ENCODE measurements at places on chromosomes 1 and 21. TPM values are rescaled to one million over a fixed set of nuclear protein-coding genes. Genes with fewer than 3 reads are reported as not detected.

- DNase-seq = no peak
Measured at GRCh38 chr1:2538872-2539271, 8.8 kb upstream of the HES5 start.

DNA sequence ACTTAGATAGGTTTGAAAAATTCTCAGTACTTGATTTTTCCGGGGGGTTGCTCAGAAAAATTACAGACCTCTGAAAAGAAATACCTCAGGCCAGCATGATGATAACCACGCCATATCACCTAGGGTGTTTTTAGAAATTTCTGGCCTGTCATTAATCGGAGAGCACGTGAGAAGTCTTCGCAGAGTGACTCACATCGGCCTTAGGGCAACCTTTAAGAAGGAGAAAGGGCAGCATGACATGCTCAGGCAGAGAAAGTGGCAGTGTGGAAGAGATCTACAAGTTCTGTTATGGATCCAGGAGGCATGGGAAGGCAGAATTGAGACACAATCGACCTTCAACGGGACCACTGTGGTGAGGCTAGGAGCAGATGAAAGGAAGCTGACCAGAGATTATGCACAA is 506.3 kb downstream of the LMO4 start:
- DNase-seq = no peak

DNA sequence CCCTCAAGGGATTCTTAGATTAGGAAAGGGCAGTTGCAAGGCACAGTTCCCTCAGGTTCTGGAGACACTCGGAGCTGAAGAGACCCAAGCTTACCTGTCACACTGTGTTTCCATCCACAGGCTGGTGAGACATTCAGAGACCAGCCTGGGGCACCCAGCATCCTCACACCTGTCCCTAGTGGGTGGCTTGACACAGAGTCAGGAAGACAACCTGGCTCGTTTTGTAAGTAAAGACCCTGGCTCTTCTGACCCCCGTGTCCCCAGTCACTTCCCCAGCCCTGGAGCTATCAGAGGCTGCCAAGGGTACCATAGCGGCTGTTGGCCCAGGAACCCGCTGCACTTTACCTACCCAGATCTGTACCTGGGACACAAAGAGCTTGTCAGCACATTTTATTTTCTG is 409.8 kb downstream of the MATN1 start:
- DNase-seq = peak; percentile 45

GRCh38 chr1:242784084-242784483 is 259.6 kb upstream of the PLD5 start:
- no peak for DNase-seq

DNA sequence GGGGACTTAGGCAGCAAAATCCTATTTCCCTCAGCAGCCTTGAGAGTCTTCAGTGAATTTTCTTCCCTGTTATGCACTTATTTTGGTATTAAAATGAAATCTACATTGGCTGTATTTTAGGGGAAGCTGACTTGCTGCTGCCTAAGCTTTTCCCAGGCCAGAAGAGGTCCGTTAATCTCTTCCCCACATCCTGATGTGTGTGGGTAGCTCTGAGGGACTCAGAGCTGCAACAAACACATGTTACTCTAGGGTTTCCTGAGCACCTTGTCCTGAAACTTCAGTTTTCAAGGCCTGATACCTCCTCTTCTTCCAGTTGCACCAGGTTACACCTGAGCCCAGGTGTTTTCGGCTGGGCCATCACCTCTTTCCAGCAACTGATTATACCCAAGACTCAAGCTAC is 51.5 kb downstream of the SYT6 start:
- no peak for DNase-seq

GRCh38 chr21:40227096-40227495 is 359.9 kb downstream of the PCP4 start:
- DNase-seq = no peak

GRCh38 chr1:200896531-200897196 is 2.0 kb downstream of the INAVA start:
- DNase-seq = peak; percentile 33

DNA sequence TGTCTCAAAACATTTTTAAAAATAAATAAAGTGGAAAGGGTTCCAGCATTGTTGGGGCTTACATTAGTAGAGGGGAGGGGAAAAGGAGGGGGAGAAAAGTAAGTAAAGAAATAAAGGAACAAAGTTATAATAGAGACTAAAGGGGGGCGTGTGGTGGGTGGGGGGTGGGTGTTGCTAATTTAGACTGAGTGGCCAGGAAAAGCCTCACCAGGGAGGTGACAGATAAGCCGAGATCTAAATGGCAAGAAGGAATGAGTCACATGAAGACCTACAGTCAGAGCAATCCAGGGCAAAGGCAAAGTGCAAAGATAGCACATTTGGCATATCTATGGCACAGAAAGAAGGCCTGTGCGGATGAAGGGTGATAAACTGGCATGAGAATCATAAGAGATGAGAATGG is 7.5 kb downstream of the MPL start:
- no peak for DNase-seq

GRCh38 chr1:29554208-29554778 is 318.0 kb downstream of the PTPRU start:
- peak; percentile 10 for DNase-seq

- no peak for DNase-seq
Measured at GRCh38 chr1:119742202-119742601, 26.5 kb downstream of the HMGCS2 start.

GRCh38 chr1:33170351-33171274 is 11.2 kb downstream of the TRIM62 start:
- no peak for DNase-seq

DNA sequence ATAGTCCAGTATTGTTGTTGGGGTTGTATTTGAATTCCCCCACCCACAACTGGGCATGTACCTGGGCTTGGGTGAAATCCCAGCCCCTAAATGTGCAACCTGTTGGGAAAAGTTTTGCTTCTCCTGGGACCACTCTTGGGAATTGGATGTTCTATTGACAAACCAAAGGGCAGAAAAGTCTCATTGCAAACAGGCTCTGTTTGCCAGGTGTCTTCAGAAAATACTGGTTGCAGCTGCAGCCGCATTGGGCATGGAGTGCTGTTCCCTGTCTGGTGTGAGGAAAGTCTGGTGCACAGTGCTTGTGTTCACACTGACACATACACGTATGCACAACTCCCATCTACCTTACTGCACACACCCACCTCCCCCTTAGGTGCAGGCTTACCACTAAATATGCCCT is 12.1 kb downstream of the PTPRU start:
- DNase-seq = peak; percentile 12

GRCh38 chr1:168673974-168674683 is 54.9 kb downstream of the DPT start:
- no peak for DNase-seq

- no peak for DNase-seq
Measured at GRCh38 chr1:204841316-204841715, 29.3 kb upstream of the NFASC start.

- peak; percentile 61 for DNase-seq
Measured at GRCh38 chr21:42640486-42640885, 12.9 kb upstream of the PDE9A start.

DNA sequence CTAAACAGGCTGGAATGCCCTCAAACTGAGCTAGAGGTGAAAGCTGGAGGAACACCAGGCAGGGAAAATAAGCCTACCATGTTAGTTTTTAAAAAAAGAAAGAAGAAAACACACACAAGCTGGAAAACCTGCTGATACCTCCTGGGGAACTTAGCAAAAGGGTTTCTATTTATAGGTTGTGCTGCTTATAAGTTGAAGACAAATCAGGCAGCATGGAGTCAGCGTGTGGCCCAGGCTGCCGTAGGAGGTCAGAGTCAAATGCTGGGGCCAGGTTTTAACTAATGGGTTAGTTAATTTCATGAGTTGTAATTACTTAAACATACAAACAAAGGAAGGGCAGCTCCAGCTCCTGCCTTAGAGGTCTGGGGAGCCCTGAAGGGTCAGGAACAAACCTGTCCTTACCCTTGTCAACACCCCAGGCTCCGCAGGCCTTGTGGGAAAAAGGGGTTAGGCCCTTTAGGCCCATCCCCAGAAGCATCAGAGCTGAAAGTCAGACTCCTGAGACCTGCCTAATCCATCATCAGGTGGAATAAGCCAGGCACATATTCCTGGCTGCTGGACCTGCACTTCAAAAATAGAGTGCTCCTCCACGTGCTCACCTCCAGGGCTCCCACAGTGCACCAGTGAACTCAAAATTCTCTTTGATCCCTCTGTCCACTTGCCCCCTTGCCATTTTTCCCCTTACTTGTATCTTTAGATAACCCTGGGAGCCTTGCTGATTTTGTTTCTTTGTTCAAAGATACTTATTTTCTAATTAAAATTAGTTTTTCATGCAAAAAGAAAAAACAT is 59.7 kb downstream of the BRINP2 start:
- no peak for DNase-seq

GRCh38 chr1:47187926-47188250 is 1.9 kb downstream of the PDZK1IP1 start:
- DNase-seq = peak; percentile 17

DNA sequence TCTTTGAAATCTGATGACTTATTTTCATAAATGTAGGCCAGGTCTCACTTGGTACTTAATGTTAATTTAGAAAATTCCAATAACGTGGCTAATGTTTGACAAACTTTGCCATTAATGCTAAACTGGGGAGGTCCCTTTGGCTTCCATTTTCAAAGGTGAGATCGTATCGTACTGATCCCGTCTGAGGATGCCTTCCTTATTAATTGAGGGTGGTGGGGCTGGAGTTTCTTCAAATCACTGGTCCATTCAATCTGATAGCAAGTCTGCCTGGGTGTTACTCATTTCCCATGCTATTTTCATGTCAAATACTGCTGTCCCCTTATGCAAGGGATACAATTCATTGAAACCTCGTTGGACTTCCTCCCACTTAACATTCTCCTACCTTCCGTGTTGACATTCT is 327.1 kb downstream of the DISC1 start:
- DNase-seq = no peak

DNA sequence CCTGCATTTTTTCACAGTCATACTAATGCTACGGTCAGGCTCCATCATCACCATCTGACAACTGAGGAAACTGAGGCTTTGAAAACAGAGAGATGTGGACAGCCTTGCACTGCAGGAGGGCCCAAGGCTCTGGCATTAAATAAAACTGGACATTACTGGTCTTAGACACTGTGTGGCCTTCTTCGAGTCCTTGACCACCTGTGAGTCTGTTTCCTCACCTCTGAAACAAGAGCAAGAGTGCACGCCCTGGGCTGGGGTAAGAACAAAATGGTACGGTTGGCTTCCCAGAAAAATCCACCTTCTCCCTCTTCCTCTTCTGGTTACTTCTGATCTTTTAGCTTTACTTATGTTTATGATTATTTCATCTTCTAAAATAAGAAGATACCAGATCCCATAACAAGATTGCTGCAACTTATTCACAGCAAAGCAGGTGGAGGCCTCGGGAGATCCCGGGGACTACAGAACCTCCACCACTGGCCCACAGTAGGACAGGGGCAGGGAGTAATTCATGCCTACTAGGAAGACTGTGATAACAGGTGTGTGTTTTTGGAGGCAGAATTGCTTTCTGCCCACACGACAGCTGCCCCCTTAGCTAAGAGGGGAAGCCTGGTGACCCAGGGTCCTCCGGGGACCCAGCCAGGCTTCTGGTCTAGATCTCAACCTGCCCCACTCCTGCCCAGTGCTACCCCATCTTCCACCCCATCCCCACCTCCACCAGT is 156.4 kb upstream of the EDN2 start:
- DNase-seq = no peak

DNA sequence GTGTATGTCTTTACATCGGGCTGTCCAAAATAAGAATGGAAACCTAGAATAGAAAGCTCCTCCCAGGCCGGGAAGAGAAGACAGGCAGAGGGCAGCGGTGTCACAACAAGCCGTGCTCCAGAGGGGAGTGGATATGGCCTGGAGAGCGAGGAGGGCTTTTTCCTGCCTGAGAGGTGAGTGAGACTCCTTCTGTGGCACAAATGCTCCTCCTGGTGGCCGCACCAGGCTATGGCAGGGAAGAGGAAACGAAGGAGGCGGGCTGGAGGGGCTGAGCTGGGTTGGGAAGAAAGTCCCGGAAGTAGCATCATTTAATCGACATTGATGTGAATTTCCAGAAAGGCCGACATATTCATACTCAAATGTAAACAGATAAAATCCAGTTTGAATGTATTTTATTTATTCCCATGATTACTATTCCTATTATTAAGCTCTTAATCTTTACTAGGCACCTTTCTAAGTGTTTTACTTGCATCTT is 54.7 kb downstream of the MEF2D start:
- DNase-seq = peak; percentile 92

DNA sequence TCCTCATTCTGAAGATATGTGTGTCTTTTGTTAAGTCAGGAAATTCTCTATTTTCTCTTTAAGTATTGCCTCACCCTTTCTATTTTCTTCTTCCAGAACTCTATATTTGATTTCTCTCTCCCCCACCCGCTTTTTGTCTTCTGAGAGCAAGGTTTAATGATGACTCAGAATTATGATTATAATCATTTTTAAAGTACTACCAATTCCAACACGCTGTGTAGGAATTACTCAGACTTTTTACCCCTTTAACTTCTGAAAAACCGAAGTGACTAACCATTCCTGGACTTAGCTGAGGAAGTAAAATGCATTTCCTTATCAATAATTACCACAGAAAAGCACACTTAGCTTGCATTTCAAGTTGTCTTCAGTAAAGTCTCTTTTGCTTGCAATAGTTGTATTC is 20.8 kb upstream of the SCYL3 start:
- no peak for DNase-seq

- no peak for DNase-seq
Measured at GRCh38 chr1:69502991-69503390, 64.7 kb upstream of the LRRC7 start.

DNA sequence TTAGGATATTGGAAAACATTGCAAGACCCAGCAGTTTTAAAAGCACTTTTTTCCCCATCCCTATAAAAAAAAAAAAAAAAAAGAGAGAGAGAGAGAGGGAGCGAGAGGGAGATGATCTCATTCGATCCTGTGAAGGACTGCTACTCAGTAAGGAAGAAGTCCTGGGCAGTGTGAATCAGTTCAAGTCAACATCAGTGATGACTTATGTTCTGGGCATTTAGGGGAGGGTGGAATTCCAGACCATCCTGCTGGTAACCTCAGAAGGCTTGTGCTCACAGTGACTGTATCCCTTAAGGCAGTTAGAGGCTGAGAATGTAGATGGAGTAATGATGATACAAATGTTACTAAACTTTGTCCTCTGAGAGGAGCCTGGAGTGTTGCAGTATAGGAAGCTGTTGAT is 151.4 kb downstream of the TGFB2 start:
- DNase-seq = no peak

- no peak for DNase-seq
Measured at GRCh38 chr1:165350840-165351239, 5.7 kb downstream of the LMX1A start.

Gene RGS18
- total RNA-seq = 43.2 TPM

Gene SELP
- 3.1 TPM for total RNA-seq

Gene DPT
- 0.44 TPM for total RNA-seq

Gene GADD45A
- total RNA-seq = 19.7 TPM

Gene IFI16
- total RNA-seq = 175 TPM

Gene TNFRSF4
- 12.6 TPM for total RNA-seq

Gene TSPAN2
- 4.5 TPM for total RNA-seq

Gene TMPRSS3
- not detected for total RNA-seq

Gene AMY1C
- total RNA-seq = not detected

Gene CCDC190
- not detected for total RNA-seq

Gene PHF13
- total RNA-seq = 9.7 TPM

Gene CLCA4
- total RNA-seq = not detected
